ENCODE measurements at places on chromosomes 5 and 9. TPM values are rescaled to one million over a fixed set of nuclear protein-coding genes. Genes with fewer than 3 reads are reported as not detected.

Gene DEPDC1B
- 8.2 TPM for total RNA-seq

Gene SGCD
- total RNA-seq, result 0.20 TPM

Gene TRMO
- 11.2 TPM for total RNA-seq

Gene TAF11L5
- total RNA-seq, result 0.83 TPM

Gene GTF3C4
- 19.6 TPM for total RNA-seq

Gene ZDHHC11B
- total RNA-seq, result 42.8 TPM

Gene F12
- 5.4 TPM for total RNA-seq

Gene PRSS3
- total RNA-seq, result not detected

Gene MAMDC2
- 0.22 TPM for total RNA-seq

Gene PTGER4
- total RNA-seq, result not detected

Gene FGF1
- not detected for total RNA-seq

Gene CDH12
- total RNA-seq, result 23.5 TPM

Gene AJM1
- 15.3 TPM for total RNA-seq

Gene GPR150
- not detected for total RNA-seq

Gene PRRX2
- total RNA-seq, result 2.3 TPM

Measured in glutamatergic neuron (in vitro differentiated cells).